Esophagus squamous epithelium (tissue), 5 donors: ENCODE measurements at places on chromosomes 1 and 21.

- no peak for DNase-seq
These were observed 66.9 kb downstream of the GNG12 start for GRCh38 chr1:67766141-67766978.

GRCh38 chr21:19553919-19554615, 1150.5 kb upstream of the TMPRSS15 start:
- no peak for DNase-seq

- DNase-seq, result no peak
These were observed 19.8 kb upstream of the THRAP3 start for GRCh38 chr1:36204347-36204909.

DNA sequence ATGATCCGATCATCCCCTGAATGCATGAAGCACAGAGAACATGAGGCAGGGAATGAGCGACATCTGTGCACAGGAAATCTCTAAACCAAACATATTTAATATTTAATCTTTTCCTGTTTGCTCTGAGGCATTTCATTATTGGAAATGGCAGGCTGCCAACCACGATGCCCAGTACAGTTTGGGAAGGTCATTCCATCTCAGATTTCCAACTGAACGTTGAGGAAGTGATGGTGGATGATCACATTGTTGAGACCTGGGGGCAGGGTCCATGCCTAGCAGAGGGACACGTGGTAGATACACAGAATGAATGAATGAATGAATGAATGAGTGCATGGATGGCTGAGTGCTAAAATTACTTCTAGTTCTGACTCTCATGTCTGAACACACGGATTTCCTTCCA, 15.9 kb upstream of the FASLG start:
- no peak for DNase-seq

DNA sequence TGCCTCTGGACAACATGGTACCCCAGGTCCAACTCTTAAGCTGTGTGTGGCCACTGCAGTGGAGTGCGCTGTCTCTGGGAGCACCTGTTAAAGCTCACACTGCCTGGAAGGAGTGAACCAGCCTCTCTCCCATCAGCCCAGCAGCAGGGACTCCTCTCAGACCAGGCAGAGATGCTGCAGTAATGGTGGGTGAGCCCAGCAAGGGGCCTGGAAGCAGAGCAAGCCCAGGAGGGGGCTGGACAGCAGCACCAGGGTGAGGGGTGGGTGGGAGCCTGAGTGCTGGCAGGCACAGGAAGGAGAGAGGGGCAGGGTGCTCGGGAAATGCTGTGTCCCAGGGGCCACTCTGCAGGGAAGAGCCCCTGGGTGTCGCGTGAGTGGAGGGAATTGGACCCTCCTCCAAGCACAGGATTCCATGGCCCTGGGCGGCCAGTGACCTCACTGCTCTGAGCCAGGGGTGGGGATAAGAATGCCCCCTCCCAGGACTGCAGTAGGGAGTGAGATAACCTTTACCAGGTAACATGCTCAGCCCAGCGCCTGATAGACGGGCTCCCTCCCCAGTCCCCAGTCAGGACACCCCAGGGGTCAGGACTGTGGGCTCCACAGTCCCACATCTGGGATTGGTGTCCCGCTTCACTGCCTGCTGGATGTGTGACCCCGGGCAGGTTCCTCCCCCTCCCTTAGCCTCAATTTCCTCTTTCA, 313.1 kb downstream of the MATN1 start:
- DNase-seq, result no peak

DNA sequence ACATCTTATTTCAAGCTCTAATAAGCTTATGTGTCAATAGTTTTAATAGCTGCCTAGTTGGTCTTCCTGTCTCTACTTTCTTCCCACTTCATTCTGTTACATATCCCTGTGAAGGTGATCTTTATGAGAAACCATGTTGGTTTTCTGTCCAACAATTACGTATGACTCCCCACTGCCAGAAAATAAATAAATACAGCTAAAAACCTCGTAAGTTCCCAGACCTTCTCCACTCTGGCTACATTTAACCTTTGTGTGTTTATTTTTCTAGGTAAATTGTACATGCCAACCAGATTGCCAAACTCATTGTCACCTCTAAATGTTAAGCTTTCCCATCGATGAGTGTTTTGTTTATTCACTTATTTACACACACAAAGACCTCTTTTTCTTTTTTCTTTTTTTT, 147.2 kb downstream of the CRB1 start:
- DNase-seq, result no peak

GRCh38 chr1:70317087-70317486, 37.4 kb downstream of the ANKRD13C start:
- no peak for DNase-seq

- no peak for DNase-seq
These were observed 582 bp downstream of the SLC37A1 start for GRCh38 chr21:42513985-42514882.

DNA sequence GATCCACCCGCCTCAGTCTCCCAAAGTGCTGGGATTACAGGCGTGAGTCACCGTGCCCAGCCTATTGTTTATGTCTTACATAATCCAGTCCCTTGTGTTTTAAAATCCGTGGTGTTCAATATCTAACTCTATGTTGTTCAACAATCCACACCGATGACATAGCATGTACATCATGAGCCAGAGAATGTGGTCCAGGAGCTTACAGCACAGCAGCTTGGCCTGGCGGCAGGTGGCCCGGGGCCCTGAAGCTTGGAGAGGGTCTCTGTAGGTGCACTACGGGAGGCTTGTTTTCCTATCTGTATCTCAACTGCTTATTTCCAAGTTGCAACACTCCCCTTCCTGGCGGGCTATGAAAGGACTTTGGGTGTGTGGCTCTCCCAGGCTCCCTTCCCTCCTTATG, 138.4 kb downstream of the ADSS2 start:
- DNase-seq, result no peak

GRCh38 chr1:173856903-173857302, 10.9 kb downstream of the GAS5 start:
- DNase-seq, result no peak

GRCh38 chr21:16634515-16634914, 878.3 kb upstream of the CXADR start:
- DNase-seq, result no peak

- DNase-seq, result no peak
These were observed 5.4 kb upstream of the NUAK2 start for GRCh38 chr1:205326812-205327466.

GRCh38 chr1:201617157-201617556, 78.2 kb downstream of the NAV1 start:
- no peak for DNase-seq

- DNase-seq, result no peak
These were observed 468.8 kb downstream of the USP25 start for GRCh38 chr21:16198546-16198945.

GRCh38 chr1:239527051-239527693, 140.8 kb downstream of the CHRM3 start:
- no peak for DNase-seq

DNA sequence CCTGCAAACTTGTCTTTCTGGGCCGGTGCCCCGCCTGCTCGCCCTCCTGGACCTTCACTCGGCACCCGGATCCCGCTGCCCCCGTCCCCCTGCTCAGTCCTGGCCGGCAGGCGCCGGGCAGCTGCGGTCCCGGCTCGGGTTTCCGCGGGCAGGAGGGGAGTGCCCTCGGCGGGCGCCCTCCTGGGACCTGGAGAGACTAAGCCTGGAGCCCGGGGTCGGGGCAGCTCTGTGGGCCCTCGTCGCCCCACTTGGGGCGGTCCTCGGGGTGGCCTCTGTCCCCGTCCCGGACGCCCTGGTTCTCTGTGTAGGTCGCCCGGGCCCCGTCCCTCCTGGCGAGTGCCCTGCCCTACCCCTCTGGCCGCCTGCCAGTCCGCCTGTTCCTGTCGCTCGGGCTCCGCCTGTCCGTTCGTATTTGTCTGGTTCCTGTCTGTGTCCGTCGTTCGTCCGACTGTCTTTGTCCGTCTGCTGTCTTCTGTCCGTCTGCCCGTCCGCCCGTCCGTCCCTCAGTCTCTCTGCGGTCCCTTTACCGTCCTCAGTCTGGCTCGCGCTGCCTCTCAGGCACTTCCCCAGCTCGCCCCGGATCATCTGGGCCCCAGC, 490 bp downstream of the SERINC2 start:
- DNase-seq, result no peak

DNA sequence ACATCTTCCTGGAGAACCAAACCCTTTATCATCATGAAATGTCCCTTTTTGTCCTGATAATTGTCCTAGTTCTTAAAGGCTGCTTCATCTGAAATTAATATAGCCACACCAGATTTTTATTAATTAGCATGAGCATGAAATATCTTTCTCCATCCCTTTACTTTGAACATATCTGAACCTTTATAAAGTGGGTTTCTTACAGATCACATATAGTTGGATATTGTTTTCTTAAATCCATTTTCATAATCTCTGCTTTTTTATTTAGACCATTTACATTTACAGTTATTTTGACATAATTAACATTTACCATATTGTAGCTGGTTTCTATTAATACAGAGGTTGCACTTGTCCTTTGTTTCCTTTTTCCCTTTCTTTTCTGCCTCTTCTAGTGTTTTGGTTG, 17.2 kb downstream of the SHCBP1L start:
- DNase-seq, result no peak

GRCh38 chr1:247487057-247487456, 29.2 kb upstream of the OR2B11 start:
- DNase-seq, result no peak

- no peak for DNase-seq
These were observed 15.7 kb downstream of the ASPM start for GRCh38 chr1:197130677-197131304.
